ENCODE measurements at places on chromosomes 12 and 14.

DNA sequence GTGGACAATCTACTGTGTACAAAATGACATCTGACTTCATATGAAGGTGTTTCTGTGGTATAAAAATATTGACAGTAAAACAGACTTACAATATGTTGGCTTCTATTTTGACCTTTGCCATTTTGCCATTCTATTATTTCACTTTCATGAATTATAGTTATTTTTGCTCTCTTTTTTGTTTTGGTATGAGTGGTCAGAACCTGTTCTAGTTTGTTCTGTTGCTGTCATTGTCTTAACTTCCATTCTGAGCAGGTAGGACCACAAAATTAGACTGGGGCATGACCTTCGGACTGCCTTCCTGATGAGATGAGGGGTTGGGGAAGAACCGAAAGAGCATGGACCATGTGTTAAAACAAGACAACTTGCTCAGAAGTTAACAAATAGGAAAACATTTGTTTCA, 36.5 kb upstream of the IFNG-AS1 start:
- no peak overlapping the region for H3K4me3 ChIP-seq
- no peaks in the 10 kb centered on the region for H3K36me3 ChIP-seq
- no peak overlapping the region for H3K27ac ChIP-seq
- no peaks in the 10 kb centered on the region for H3K4me1 ChIP-seq

GRCh38 chr12:59823567-59823966, 227.7 kb downstream of the SLC16A7 start:
- no peak for DNase-seq
- no peaks in the 10 kb centered on the region for H3K36me3 ChIP-seq
- no peaks in the 10 kb centered on the region for H3K4me1 ChIP-seq
- no peaks in the 10 kb centered on the region for H3K27me3 ChIP-seq
- H3K4me3 ChIP-seq: no peak overlapping the region

GRCh38 chr12:31386364-31386777, 60.4 kb upstream of the SINHCAF start:
- H3K27me3 ChIP-seq: no peaks in the 10 kb centered on the region
- H3K36me3 ChIP-seq: peaks cover 59% of the 10 kb centered on the region
- H3K4me3 ChIP-seq: no peak overlapping the region
- no peaks in the 10 kb centered on the region for H3K4me1 ChIP-seq
- no peak for DNase-seq
- no peak overlapping the region for H3K27ac ChIP-seq

DNA sequence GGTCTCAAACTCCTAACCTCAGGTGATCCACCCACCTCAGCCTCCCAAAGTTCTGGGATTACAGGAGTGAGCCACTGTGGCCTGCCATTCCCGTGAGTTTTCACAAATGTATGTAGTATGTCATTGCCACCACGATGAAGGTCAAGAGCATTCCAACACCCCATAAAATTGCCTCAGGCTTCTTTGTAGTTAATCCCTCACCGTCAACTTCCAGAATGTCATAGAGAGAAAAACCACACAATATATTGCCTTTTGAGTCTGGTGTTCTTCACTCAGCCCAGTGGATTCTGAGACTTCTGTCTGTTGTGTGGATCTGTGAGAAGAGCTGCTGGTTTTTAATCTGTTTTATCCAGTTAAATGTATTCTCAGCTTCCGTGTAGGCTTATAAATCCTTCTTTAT, 12.6 kb upstream of the CFAP251 start:
- no peak overlapping the region for H3K4me3 ChIP-seq
- no peaks in the 10 kb centered on the region for H3K27me3 ChIP-seq

GRCh38 chr12:115623764-115624334, 653.6 kb downstream of the MED13L start:
- H3K4me3 ChIP-seq: no peak overlapping the region
- H3K27ac ChIP-seq: no peak overlapping the region
- H3K27me3 ChIP-seq: no peaks in the 10 kb centered on the region

DNA sequence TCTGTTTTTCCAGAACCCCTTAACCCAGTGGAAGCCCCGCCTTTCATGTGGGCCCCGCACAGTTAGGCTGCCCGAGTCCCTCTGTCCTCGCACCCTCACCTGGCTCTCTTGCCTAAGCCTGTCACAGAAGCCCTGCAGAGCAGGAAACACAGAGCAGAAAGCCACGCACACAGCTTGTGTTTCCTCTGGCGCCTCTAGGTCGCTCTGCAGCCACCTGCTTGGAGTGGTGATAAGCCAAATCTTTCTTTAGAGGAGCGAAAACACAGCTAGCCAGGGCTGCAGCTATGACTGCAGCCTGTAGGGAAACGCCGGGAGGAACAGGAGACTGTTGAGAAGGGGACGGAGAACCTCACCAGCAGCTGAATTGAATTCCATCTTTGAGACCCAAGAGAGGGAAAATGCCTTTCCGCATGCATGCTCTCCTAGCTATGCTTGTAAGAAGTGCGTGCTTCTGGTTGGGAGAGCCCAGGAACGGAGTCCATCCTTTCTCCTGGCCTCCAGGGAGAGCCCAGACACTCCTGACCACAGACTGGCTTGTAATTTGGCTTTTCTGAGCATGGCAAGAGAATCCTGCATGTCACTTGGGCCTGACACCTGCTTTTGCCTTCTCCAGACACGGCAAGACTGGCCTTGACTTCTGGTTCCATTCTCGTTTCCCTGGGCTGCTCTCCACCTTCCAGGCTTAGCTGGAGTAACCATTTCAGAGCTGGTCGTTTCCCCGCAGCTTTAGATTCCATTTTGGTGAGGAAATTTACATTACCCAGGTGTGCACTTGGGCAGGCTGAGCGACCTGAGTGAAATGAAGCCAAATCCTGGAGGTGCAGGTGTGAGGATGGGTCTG, 301.6 kb downstream of the CACNA1C start:
- no peaks in the 10 kb centered on the region for H3K36me3 ChIP-seq
- H3K4me3 ChIP-seq: no peak overlapping the region
- no peak overlapping the region for H3K27ac ChIP-seq
- no peaks in the 10 kb centered on the region for H3K27me3 ChIP-seq

DNA sequence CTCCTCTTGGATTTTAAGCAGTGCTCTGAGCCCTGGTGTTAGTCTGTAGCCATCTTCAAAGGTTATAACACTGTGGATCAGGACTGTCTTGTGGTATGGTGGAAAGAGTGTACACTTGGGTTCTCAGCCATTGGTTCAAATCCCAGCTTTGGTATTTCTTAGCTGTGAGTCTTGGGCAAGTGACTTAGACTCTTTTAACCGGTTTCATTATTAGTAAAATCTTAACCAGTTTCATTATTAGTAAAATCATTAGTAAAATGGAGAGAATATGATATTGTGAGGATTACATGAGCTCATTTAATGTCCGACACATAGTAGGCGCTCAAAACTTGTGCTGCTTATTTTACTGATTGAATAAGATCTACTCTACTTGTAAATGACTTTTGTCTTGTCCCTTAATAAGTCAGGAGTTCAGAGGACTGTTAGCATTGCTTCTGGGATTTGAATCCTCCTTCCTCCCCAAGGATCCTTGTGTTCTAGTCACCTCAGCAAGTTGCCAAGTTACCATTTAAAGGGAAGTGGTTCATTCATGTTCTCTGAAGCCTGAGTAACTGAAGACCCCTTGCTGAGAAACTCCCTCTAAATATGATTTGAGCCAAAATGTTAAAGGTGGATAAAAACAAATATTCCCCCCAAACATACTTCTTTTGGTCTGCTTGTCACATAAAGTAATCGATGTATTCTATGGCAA, 12.4 kb downstream of the TTLL5 start:
- no peak overlapping the region for H3K4me3 ChIP-seq
- no peaks in the 10 kb centered on the region for H3K27me3 ChIP-seq
- no peaks in the 10 kb centered on the region for H3K36me3 ChIP-seq
- DNase-seq: no peak
- no peaks in the 10 kb centered on the region for H3K4me1 ChIP-seq

- H3K4me3 ChIP-seq: no peak overlapping the region
- no peak for DNase-seq
- H3K27ac ChIP-seq: no peak overlapping the region
Observed at GRCh38 chr14:89419973-89420482, 3.0 kb upstream of the FOXN3 start.

DNA sequence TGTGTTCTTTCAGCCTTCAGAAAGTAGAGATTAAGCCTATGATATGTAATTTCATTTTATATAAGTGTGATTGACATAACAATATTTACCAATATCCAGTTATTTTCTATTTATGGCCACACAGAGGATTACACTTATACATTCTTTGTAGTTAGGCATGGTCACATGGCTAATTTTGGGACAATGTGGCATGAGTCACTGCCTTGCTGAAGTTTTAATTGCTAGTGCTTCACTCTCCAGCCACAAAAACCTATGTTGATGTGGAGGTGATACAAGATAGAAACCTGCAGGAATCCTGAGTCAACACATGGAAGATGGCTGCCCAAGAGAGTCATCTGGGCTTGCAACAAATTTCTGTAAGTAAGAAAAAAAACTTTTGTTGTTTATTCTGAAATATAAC, 17.0 kb downstream of the CLEC14A start:
- H3K4me1 ChIP-seq: no peaks in the 10 kb centered on the region
- DNase-seq: no peak
- H3K36me3 ChIP-seq: no peaks in the 10 kb centered on the region
- H3K4me3 ChIP-seq: no peak overlapping the region
- H3K27me3 ChIP-seq: no peaks in the 10 kb centered on the region

DNA sequence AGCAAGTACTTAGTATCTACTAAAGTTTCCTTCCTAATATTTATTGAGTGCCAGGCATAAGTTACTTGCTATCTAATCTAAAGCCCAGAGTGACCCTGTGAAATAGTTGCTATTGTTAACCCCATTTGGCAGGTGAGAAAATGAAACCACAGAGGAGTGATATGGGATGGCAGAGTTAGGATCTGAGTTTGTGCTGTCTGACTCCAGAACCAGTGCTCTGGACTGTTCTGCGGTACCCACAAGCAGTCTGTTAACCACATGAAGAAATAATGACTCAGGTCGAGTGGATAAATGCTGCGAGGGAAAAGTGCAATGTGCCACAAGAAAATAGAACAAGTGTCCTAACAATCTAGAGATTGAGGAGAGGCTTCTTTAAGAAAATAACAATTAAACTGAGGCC, 60.7 kb upstream of the GZMB start:
- no peak overlapping the region for H3K4me3 ChIP-seq
- peaks cover 7% of the 10 kb centered on the region for H3K27me3 ChIP-seq
- no peak for DNase-seq

- H3K27me3 ChIP-seq: no peaks in the 10 kb centered on the region
- no peaks in the 10 kb centered on the region for H3K4me1 ChIP-seq
- no peaks in the 10 kb centered on the region for H3K36me3 ChIP-seq
- no peak overlapping the region for H3K27ac ChIP-seq
- no peak overlapping the region for H3K4me3 ChIP-seq
- no peak for DNase-seq
Observed at GRCh38 chr14:90344331-90345238, 12.8 kb upstream of the NRDE2 start.

DNA sequence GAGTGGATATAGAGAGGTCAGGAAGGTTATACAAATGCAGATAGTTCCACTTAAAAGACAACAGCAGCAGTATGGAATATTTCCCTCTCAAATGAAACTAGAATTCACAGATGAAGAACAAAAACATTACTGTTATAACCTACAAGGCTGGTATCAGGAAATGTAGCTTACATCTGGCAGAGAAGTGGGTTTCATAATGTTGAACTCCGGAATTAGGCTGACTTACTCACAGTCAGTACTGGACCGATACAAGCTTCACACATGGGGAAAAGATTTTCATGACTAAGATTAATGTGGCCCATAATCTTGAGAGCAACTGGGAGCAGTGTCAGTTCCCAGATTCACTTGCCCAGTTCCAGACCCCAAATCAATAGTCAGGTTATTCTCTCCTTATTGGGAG, 353.9 kb downstream of the DUSP6 start:
- no peak overlapping the region for H3K4me3 ChIP-seq
- no peaks in the 10 kb centered on the region for H3K4me1 ChIP-seq
- no peak overlapping the region for H3K27ac ChIP-seq
- H3K27me3 ChIP-seq: no peaks in the 10 kb centered on the region
- no peaks in the 10 kb centered on the region for H3K36me3 ChIP-seq

DNA sequence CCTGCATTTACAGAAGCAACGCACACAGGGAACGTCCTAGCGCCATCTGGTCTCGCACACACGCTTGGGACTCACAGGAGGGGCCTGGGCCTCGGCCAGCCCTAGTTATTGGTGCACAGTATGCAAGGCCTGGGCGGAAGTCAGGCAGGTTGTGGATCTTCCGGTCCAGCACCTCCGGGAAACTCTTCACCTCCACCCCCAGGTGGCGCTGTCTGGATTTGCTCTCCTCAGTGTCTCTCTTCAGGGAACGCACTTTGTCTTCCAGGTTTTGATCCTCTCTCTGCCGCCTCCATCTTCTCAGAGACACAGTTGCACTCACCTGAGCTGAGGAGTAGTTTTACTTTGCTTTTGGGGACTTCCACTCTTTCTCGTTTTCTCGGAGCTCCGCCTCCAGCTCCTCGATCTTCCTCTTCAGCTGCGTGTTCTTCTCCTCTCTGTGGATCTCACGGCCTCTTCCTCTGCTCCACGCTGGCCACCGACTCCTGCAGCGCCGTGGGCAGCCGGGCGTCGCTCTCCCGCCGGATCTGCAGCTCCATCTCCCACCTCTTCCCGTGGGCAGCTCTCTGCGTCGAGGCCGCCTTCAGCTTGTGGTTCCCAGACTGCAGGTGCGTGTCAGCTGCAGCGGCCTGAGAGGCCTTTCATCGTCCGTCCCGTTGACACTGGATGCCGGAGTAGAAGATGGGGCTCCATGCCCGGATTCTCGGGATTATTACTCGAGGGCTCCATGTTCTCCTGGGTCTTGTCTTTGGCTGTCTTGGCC, 933.8 kb downstream of the TMEM121 start:
- H3K4me1 ChIP-seq: no peaks in the 10 kb centered on the region
- H3K27me3 ChIP-seq: no peaks in the 10 kb centered on the region
- DNase-seq: no peak

DNA sequence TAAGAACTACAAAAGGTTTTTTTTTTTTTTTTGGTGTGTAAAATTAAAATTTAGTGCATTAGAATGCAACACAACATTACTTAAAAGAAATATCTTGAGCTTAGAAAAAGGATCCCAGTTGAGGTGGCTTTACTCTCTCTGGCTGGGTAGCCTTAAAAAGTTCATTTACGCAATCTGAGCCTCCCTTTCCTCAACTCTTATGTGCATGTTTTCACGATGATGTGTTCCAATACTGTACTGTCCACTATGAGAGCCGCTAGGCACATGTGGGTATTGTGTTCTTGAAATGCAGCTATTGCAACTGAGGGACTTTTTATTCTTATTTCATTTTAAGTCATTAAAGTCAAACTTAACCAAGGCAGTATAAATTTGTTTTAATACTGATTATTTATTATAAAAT, 460.9 kb upstream of the SYT1 start:
- DNase-seq: no peak
- H3K4me3 ChIP-seq: no peak overlapping the region
- no peaks in the 10 kb centered on the region for H3K27me3 ChIP-seq
- no peaks in the 10 kb centered on the region for H3K36me3 ChIP-seq
- no peaks in the 10 kb centered on the region for H3K4me1 ChIP-seq
- no peak overlapping the region for H3K27ac ChIP-seq

GRCh38 chr12:120748242-120748641, 22.6 kb downstream of the ACADS start:
- H3K27me3 ChIP-seq: no peaks in the 10 kb centered on the region
- H3K4me3 ChIP-seq: no peak overlapping the region
- no peaks in the 10 kb centered on the region for H3K36me3 ChIP-seq
- no peaks in the 10 kb centered on the region for H3K4me1 ChIP-seq
- no peak overlapping the region for H3K27ac ChIP-seq

GRCh38 chr14:101152855-101153254, 249.3 kb upstream of the RTL1 start:
- H3K4me1 ChIP-seq: peaks cover 6% of the 10 kb centered on the region
- no peak overlapping the region for H3K27ac ChIP-seq
- no peak for DNase-seq
- no peaks in the 10 kb centered on the region for H3K36me3 ChIP-seq
- no peaks in the 10 kb centered on the region for H3K27me3 ChIP-seq

- no peaks in the 10 kb centered on the region for H3K36me3 ChIP-seq
- H3K4me3 ChIP-seq: no peak overlapping the region
- H3K4me1 ChIP-seq: no peaks in the 10 kb centered on the region
- no peak overlapping the region for H3K27ac ChIP-seq
Observed at GRCh38 chr12:29081101-29081500, 68.0 kb upstream of the FAR2 start.

All from tibial nerve (tissue), 4 donors.